NCI-H524 (cell line): ENCODE measurements at places on chromosomes 16 and 17.

- DNase-seq, result peak; percentile 71
Measured at GRCh38 chr17:2416010-2416734, 15.3 kb upstream of the MNT start.

DNA sequence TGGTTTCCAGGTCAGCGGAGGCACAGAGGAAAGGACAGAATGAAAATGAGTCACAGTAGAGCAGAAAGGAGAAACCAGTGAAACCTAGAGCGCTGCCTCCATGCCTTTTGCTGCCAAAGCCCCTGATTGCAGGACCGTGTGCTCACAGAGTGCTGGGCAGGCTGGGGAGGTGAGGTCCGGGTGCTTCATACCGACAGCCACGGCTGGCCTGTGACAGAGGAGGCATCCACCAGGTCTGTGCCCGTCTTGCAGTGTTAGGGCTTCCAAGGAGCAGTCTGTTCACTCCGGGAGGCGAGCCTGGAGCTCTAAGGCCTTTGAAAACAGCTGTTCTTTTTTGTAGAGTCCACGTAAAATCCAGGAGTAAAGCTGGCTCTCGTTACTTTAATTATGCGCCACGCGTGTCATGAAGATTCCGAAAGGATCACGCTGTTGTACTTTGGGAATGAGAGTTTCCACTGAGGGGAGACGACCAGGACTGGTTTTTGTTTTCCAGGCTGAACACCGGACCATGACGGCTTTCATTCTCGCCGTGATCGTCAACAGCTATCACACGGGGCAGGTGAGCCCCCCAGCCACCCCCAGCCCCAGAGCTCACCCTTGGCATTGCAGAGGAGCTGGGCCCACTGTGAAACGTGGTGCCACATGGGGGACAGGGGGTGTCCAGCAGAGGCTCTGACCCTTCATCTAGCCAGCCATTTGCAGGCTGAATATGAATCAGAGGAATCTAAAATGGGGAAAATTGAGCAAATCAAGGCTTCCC, 108.5 kb upstream of the CHMP6 start:
- peak; percentile 33 for DNase-seq

DNA sequence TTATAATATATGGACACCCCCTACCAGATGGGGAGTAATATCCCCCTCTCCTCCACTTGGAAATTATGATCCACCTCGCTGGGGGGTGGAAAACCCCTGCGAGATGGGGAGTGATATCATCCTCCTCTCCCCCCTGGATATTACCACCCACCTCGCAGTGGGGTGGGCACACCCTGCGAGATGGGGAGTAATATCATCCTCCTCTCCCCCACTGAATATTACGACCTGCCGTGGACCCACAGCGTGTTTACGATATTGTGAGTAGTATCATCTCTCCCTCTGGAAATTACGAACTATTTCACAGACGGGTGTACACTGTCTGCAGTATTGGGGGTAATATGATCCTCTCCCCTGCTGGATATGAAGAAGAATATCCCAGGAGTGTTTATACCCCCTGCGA, 228.3 kb upstream of the WSCD1 start:
- DNase-seq, result no peak

DNA sequence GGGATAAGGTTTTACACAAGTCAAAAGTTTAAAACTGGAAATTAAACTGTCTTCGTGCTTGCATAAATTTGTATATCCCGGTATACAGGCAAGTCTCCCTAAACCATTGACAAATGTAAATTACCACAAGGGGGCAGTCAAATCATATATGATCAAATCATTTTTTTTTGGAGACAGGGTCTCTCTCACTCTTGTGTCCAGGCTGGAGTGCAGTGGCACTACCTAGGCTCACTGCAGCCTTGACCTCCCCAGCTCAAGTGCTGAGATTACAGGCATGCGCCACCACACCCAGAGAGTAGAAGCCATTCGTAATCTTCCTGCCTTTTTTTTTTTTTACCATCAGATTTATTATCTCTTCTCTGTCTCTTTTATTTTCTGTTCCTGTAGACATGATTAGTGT, 18.5 kb downstream of the TOP2A start:
- DNase-seq, result no peak

DNA sequence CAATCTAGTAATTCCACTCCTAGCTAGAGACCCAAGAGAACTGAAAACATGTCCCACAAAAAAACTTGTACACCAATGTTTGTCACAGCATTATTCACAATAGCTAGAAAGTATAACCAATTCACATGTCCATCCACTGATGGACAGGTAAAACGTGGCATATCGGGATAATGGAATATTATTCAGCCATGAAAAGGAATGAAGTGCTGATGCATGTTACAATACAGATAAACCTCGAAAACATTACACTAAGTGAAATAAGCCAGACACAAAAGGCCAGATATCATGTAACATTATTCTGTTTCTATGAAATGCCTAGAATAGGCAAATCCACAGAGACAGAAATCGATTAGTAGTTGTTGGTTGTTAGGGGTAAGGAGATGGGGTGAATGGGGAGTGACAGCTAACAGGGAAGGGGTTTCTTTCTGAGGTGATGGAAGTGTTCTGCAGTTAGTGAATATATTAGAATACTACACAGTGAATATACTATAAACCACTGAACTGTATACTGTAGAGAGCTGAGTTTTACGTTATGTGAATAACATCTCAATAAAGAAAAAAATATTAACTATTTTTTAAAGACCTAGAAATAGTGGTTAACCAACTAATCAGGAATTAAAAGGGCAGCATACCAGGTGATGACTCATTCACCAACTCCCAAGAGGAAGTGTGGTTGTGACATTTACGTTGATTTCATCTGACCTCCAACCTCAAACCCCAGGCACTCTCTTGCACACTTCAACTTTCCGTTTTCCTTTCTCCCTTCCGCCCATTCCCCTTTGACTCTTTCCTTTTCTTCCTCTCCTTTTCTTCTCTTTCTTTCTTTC, 48.6 kb downstream of the GAS7 start:
- DNase-seq, result no peak

GRCh38 chr16:10027553-10027952, 154.7 kb downstream of the GRIN2A start:
- no peak for DNase-seq

- DNase-seq, result no peak
Measured at GRCh38 chr16:2270588-2271470, 2.9 kb upstream of the RNPS1 start.

GRCh38 chr16:4017807-4018206, 98.4 kb downstream of the ADCY9 start:
- no peak for DNase-seq

GRCh38 chr17:77864234-77865111, 94.0 kb upstream of the TNRC6C start:
- no peak for DNase-seq

DNA sequence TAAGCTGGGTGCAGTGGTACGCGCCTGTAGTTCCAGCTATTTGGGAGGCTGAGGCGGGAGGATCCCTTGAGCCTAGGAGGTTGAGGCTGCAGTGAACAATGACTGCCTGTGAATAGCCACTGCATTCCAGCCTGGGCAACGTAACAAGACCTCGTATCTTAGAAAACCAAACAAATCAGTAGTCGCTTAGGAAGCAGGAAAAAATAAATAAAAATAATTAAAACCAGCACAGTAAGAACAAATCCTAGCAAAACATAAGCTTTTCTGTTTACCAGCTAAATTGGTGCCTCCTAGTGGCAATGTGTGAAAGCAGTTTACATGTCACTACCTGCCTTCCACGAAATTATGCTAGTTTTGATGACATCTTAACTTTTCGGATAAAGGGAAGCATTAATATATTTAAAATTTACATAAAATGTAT, 1.3 kb downstream of the ARMC5 start:
- no peak for DNase-seq

GRCh38 chr16:63702981-63703590, 1418.8 kb downstream of the CDH11 start:
- no peak for DNase-seq

DNA sequence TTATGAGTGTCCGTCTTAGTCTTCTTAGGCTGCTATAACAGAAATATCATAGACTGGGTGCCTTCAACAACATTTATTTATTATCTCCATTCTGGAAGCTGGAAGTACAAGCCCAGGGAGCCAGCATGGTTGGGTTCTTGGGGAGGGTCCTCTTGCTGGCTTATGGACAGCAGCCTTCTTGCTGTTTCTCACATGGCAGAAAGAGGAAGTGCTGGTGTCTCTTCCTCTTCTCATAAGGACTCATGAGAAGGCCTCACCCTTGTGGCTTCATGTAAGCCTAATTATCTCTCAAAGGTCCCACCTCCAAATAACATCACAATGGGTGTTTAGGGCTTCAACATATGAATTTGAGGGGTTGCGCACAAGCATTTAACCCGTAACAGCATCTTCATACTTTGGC, 207.0 kb upstream of the COX10 start:
- no peak for DNase-seq

DNA sequence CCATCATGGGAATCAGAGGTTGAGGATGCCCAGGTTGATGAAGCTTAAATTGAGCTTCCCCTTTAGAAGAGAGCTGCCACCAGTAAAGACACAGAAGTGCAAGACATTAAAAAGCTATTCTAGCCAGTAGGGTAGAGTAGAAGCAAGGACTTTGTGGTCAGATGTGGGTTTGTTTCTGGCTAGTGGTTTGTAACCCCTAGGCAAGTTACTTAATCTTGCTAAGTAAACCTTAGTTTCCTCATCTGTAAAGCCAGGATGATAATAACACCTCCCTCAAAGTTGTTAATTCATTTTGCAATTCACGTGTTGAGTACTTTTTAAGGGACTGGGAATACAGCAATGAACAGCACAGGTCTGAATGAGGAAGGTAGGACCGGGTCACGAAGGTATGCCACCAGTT, 3.6 kb downstream of the SNTB2 start:
- DNase-seq, result no peak

- peak; percentile 20 for DNase-seq
Measured at GRCh38 chr16:79261481-79261940, 339.0 kb downstream of the MAF start.

DNA sequence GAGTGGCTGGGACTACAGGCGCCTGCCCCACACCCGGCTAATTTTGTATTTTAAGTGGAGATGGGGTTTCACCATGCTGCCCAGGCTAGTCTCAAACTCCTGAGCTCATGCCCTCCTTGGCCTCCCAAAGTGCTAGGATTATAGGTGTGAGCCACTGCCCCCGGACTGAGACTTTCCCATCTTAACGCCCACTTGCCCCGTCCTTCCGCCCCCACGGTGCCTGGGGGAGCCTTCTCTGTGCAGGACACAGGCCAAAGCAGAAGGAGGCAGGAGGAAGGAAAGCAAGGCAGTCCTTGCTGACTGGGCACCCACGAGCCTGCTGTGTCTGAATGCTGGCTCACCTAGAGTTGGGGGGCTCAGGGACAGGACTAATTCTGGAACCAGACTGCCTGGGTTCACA, 17.6 kb upstream of the GNG13 start:
- DNase-seq, result no peak

GRCh38 chr16:56300891-56301850, 109.9 kb downstream of the GNAO1 start:
- DNase-seq, result no peak

- no peak for DNase-seq
Measured at GRCh38 chr17:4509923-4510617, 11.4 kb downstream of the SPNS2 start.

DNA sequence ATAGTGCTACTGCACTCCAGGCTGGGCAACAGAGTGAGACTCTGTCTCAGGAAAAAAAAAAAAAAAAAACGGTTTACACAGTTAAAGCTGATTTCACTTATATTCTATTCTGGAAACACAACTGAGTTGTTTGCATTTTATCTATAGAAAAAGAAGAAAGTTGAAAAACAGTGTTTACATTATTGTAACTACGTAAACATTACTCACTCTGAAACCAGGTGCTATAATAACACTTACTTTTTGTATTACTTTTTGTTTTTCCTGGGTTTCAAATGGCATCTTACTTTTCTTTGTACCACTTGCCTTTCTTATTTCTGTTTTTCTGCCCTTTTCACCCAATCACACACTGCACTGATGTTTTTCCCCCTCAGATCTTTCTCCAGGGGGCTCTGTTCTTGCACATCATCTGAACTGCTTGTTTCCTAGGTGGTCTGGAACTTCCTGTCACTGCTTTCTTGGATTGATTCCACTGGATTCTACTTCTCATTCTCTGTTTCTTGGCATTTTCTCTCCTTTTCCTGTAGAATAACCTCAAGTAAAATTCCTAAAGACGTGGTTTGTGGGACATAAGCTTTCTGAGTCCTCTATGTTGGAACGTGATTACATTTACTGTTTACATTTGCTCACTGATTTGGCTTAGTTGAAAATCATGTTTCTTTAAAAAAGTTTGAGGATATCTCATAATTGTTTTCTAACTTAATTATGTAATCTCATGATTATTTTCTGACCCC, 142.1 kb downstream of the HS3ST3B1 start:
- DNase-seq, result no peak

GRCh38 chr17:1956134-1956533, 69.0 kb downstream of the RTN4RL1 start:
- no peak for DNase-seq

GRCh38 chr16:75229172-75230031, 10.6 kb downstream of the CTRB1 start:
- no peak for DNase-seq
